Ureter (tissue), 1 donor: ENCODE measurements at places on chromosomes 12 and 14.

DNA sequence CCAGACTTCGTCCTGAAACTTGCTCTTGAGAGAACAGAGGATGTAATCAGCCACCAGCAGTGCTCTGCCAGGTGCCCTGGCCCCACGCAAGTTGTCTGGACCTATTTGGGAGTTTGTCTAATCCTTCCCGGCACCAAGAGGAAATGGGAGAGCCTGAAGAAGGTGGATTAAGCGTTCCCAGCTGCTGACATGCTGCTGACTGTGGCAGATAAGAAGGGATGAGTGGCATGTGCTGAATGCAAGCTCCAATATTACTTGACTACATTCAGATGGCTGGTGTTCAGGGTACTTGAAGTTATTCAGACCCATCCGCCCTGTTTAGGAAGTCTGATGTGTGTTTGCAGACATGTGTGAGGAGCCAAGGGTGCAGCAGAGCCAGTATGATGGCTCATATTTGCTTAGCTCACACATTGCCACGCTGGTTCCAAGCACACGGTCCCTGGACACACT is 440.6 kb upstream of the CCDC196 start:
- DNase-seq = no peak

- DNase-seq = no peak
These were observed 77.7 kb downstream of the MAP1LC3B2 start for GRCh38 chr12:116636608-116637519.

- DNase-seq = no peak
These were observed 21.6 kb downstream of the TMTC2 start for GRCh38 chr12:82708061-82708879.

GRCh38 chr14:45970621-45971020 is 681.0 kb downstream of the RPL10L start:
- DNase-seq = no peak

GRCh38 chr14:23916446-23916845 is 37.1 kb upstream of the DHRS4 start:
- no peak for DNase-seq
